Aorta (tissue), 5 donors: ENCODE measurements at places on chromosomes 1 and 21. TPM values are rescaled to one million over a fixed set of nuclear protein-coding genes. Genes with fewer than 3 reads are reported as not detected.

Gene CYP4Z1
- total RNA-seq: 2.2 TPM

Gene DNASE2B
- not detected for total RNA-seq

Gene FOXO6
- 3.3 TPM for total RNA-seq

DNA sequence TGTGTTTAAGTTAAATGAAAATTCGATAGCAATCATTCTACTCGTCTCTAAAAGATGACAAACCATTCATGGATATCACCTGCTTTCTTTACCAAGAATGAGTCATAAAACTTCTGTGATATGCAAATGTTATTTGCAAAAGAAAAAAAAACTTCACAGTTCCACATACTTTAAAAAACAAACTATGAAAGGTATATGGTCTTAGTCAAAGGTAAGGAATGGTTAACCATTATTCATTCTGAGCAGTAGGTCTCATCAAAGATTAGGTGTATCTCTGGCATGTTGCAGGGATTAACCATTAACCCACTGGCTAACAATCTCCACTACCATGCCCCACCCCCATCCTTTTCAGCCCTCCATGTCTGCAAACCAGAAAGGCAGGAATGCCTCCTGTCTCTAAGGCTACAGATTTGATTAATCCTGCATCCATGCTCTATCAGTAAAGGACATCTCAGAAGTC lies 44.4 kb downstream of the PTPN14 start:
- H3K4me3 ChIP-seq: no peak overlapping the region
- no peaks in the 10 kb centered on the region for H3K27me3 ChIP-seq
- no peaks in the 10 kb centered on the region for H3K4me1 ChIP-seq
- no peak for DNase-seq

DNA sequence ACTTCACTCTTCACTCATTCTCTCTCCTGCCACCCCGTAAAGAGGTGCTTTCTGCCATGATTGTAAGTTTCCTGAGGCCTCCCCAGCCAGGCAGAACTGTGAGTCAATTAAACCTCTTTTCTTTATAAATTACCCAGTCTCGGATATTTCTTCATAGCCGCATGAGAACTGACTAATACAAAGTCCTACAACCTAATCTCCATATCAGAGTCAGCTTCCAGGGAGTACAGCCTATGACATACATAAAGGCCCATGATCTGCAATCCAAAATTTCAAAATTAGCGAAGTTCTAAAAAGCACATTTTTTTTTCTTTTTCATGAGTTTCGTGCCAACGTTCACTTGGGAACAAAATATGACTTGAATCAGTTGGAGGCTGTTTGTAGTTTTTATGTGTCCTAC lies 256.9 kb upstream of the DUSP10 start:
- no peak overlapping the region for H3K4me3 ChIP-seq
- no peaks in the 10 kb centered on the region for H3K36me3 ChIP-seq
- H3K27ac ChIP-seq: no peak overlapping the region
- H3K27me3 ChIP-seq: no peaks in the 10 kb centered on the region
- peaks cover 3% of the 10 kb centered on the region for H3K4me1 ChIP-seq

- H3K4me1 ChIP-seq: no peaks in the 10 kb centered on the region
- H3K4me3 ChIP-seq: no peak overlapping the region
- H3K36me3 ChIP-seq: no peaks in the 10 kb centered on the region
- H3K27me3 ChIP-seq: no peaks in the 10 kb centered on the region
These were observed 39.9 kb upstream of the KRTAP19-8 start for GRCh38 chr21:31078216-31078615.

GRCh38 chr21:37166733-37167132 lies 93.7 kb downstream of the TTC3 start:
- H3K4me1 ChIP-seq: no peaks in the 10 kb centered on the region
- no peaks in the 10 kb centered on the region for H3K27me3 ChIP-seq
- no peak for DNase-seq
- H3K27ac ChIP-seq: no peak overlapping the region

GRCh38 chr1:71919811-71920509 lies 362.4 kb downstream of the NEGR1 start:
- no peak overlapping the region for H3K27ac ChIP-seq
- no peaks in the 10 kb centered on the region for H3K27me3 ChIP-seq
- no peaks in the 10 kb centered on the region for H3K36me3 ChIP-seq
- DNase-seq: no peak

GRCh38 chr1:26583646-26584485 lies 54.3 kb downstream of the RPS6KA1 start:
- peak; percentile 18 for DNase-seq
- H3K4me3 ChIP-seq: no peak overlapping the region
- H3K27me3 ChIP-seq: no peaks in the 10 kb centered on the region
- no peak overlapping the region for H3K27ac ChIP-seq
- no peaks in the 10 kb centered on the region for H3K36me3 ChIP-seq

DNA sequence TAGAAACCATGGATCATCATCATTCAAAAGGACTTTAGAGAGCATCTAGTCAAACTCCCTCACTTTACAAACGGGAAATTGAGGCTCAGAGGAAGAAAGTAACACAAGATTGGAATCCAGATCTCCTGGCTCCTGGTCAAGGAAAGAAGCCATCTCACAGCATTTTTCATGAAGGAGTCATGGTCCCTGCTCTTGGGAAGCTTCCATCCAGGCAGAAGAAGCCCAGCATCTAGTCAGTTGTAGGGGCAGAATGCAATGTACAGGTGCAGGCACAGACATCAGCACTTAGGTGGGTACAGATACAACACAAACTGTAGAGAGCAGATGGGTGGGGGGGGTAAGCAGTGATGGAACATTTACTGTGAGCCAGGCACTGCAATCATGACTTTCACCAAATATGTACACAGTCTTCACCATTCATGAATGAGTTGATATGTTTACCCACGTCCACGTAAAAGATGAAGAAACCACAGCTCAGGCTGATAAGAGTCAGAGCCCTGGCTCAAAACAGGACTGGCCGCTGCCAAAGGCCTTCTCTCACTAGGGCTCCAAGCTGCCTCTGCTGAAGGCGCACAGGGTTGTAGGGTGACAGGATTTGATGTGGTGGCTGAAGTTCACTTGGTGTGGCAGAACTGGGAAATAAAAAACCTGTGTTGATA lies 44.0 kb downstream of the OPTC start:
- DNase-seq: peak; percentile 66
- H3K27me3 ChIP-seq: no peaks in the 10 kb centered on the region
- peak overlapping the region; percentile 83 for H3K27ac ChIP-seq
- no peaks in the 10 kb centered on the region for H3K4me1 ChIP-seq
- no peaks in the 10 kb centered on the region for H3K36me3 ChIP-seq

DNA sequence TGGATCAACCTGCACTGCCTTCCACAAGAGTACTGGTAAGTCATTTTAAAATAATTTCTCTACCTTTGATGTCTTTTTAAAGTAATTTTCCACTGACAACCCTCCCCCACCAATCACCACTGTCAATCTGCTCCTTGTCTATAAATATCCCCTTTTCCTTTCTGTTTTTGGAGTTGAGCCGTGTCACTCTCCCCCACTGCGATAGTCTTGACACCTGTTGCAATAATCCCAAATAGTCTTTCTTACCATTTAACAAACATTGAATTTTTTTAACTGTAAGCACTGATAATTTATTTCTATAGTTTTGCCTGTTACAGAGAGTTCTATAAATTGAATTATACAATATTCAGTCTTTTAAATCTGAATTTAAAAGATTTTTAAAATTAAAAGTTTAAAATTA lies 420.9 kb downstream of the COL11A1 start:
- no peak for DNase-seq
- no peak overlapping the region for H3K27ac ChIP-seq
- no peak overlapping the region for H3K4me3 ChIP-seq
- no peaks in the 10 kb centered on the region for H3K27me3 ChIP-seq
- no peaks in the 10 kb centered on the region for H3K36me3 ChIP-seq

- no peak for DNase-seq
- H3K4me1 ChIP-seq: no peaks in the 10 kb centered on the region
- H3K27me3 ChIP-seq: no peaks in the 10 kb centered on the region
- H3K36me3 ChIP-seq: peaks cover 2% of the 10 kb centered on the region
- no peak overlapping the region for H3K4me3 ChIP-seq
- no peak overlapping the region for H3K27ac ChIP-seq
These were observed 29.9 kb upstream of the EPHA8 start for GRCh38 chr1:22533244-22533895.

- no peaks in the 10 kb centered on the region for H3K36me3 ChIP-seq
- H3K27ac ChIP-seq: no peak overlapping the region
- DNase-seq: no peak
- H3K4me3 ChIP-seq: no peak overlapping the region
- H3K27me3 ChIP-seq: no peaks in the 10 kb centered on the region
These were observed 39.9 kb downstream of the RGL1 start for GRCh38 chr1:183844806-183845205.
